ENCODE measurements at places on chromosomes 5 and 9.

DNA sequence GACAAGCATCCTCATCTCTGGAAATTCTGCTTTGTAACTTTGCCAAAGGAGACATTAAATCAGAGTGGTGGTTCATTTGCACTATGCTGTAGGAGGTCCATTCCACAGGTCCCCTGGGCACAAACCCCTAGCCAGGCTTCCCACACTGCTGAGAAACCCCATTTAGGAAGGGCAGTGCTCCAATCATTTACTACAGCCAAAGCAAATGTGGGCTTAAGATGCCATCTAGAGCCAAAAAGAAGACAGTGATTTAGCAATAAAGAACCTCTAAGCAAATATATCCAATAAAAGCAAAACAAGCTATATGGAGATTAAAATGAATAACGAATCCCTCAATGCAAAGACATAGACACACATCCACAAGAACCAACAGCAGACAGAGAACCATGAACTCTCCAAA, 129.0 kb upstream of the ALDH1B1 start:
- DNase-seq, result no peak

DNA sequence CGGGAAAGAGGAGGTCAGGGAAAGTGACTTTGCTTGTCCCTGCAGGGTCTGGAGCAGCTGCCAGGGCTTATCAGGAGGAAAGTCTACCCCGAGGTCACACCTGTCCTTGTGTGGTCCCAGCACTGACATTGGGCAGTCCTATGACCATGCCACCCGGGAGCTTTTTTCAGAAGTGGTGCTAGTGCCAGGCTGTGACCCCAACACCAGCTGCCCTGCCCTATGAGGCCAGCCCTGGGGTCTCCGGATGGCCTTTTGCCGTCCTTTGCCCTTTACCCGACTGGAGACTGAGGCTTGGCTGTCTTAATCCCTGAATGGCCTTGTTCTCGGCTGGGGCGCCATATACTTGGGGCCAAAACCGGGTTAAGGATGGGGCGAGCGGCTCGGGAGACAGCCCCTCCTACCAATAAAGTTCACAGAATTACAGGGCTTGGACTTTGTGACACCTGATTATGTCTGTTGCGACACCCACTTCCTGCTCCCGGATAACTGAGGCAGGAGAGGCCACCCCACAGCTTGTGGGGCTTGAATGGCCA, 22.2 kb upstream of the SLC9A3 start:
- no peak for DNase-seq

GRCh38 chr5:143231973-143232812, 171.3 kb downstream of the NR3C1 start:
- DNase-seq, result no peak

DNA sequence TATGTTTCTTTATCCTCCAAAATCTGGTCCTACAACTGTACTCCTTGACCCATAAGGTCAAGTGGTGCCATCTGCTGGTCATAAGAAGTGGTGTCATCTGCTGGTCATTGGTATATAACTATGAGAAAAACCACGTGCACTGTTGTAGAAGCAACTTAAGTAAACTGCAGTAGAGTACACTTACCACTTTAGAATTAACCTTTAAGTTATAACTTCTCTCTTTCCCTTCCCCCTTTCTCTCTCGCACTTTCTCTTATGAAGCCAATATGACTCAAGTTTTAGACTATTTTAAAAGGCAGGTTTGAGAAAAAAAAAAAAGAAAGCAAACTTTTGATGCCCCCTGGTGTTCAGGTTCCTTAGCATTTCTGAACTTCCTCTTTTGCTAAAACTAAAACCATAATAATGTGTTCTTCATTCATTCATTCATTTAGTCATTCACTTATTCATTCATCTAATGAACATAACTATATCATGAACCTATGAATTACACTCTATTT, 12.8 kb upstream of the MTAP start:
- peak; percentile 87 for DNase-seq

Data from RPMI8226 (cell line).